Stimulated activated CD4-positive, alpha-beta T cell treated with anti-CD3 and anti-CD28 coated beads, Interleukin-2, amount 100 ng/mL, for 24 hours (primary cell): ENCODE measurements at places on chromosomes 5 and 9.

DNA sequence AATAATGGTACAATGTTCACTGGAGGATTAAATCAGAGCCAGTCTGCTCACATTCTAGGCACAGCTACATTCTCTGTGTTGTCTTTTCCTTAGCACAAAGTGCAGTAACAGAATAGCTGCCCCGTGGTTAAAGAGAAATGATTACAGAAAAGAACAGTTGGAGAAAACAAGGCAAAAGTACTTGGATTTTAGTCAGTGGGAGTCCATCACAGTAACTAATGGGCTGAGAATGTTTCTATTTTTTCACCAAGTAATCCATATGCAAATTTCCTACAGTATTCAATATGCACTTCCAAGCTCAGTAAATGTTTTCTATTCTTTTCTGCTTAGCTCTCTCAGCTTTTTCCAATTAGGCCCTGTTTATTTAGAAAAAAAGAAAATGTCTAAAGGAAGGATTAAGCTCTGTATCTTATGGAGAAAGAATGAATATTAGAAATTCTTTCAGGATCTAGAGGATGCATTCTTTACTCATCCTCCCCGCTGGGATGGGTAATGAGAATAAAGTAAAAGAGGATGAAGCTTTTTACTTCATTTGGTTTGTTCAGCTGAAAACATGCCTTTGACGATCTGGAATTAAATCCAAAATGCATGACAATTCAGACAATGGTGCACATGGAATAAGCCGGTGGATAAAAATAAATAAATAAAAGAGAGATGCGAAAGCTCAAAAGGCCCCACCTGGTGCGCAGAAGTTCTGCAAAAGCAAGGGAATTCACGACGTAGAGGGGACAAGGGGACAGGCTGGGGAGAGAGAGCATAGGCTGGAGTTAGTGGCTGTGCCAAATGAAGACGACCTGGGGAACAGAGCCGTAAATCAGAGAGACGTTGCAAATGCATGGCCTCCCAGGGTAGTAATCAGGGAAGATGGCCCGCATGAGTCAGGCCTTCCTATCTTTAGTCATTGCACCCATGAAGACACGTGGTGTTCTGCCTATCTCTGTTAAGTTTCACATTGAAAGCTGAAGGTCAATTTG lies 345.2 kb downstream of the GLIS3 start:
- peak; percentile 15 for DNase-seq

DNA sequence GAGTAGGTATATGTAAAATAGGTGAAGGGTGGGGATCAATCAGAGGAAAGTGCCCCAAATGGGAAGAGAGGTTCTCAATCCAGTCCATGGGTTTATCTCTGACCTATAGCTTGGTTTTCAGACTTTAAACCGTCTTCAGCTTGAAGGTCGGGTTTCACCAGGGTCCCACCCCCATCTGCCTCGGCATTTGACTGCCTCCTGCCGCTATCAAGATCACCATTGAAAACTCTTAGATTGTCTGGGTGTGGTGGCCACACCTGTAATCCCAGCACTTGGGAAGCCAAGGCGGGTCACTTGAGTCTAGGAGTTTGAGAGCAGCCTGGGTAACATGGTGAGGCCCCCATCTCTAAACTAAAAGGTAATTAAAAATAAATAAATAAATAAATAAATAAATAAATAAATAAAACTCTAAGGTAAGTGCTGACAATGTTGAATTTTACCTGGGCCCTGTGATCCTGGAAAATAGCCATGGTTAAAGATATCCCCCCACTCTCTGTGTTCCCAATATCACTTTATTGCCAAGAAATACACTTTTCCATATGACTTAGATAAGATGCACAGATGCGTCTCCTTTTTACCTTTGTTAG lies 48.8 kb downstream of the TARS1 start:
- DNase-seq, result no peak

DNA sequence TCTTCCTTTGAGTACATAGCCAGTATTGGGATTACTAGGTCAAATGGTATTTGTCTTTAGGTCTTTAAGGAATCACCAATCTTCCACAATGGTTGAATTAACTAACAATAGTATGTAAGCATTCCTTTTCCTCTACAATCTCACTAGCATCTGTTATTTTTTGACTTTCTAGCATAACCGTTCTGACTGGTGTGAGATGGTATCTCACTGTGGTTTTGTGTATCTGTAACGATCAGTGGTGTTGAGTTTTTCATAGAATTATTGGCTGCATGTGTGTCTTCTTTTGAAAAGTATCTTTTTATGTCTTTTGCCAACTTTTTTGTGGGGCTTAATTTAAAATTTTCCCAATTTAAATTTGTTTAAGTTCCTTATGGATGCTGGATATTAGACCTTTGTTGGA lies 81.5 kb upstream of the ASTN2 start:
- DNase-seq, result no peak

- DNase-seq, result no peak
Measured at GRCh38 chr9:75858497-75859092, 31.9 kb upstream of the PCSK5 start.

GRCh38 chr9:108996643-108997042 lies 16.7 kb downstream of the CTNNAL1 start:
- no peak for DNase-seq

- DNase-seq, result no peak
Measured at GRCh38 chr9:132597073-132597775, 14.8 kb downstream of the BARHL1 start.

GRCh38 chr9:89365532-89365912 lies 47.2 kb downstream of the SECISBP2 start:
- DNase-seq, result no peak

GRCh38 chr5:102450313-102450990 lies 48.3 kb downstream of the SLCO6A1 start:
- DNase-seq, result no peak

- DNase-seq, result no peak
Measured at GRCh38 chr5:172064358-172064757, 57.9 kb upstream of the FBXW11 start.

DNA sequence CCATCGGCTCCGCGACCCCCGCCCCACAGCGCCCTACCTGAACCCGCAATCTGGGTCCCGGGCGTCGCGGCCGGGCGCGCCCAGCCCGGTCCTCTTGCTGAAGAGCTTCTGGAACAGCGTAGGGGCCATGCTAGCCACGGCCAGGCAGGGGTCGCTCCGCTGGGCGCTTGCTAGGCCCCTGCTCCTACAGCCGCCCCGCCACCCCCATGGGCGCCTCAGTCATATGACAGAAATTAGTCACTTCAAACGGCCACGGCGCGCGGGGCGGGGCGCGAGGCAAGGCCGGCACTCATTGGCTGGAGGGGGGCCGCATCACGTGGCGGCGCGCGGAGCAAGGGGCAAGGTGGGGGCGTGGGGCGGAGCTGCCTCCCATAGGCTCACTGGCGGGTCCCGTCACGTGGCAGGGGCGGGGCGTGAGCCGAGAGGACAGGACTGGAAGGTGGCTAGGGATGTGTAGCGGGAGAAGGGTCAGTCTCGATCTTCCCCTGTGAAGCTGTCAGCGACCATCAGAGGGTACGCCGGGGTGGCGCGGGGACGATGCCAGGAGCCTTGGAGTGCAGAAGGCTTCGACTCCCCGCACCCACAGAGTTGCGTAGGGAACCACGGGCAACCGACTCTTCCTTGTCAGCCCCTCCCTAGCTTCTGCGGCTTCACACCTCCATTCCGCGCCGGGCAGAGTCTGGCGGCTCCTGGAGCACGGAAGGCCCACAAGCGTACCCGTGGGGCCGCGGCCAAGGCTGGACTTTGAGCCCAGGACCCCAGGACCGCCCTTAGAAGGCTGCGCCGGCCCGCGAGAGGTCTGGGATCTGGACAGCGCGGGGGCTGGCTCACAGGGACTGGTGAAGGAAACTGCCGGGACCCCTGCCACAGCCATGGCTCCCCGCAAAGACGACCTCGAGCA lies at the start of gene FNIP1:
Gene FNIP1 (minus strand): TSS at position 225 of the 901 bp plus-strand sequence. CDS start 96 bp downstream, at position 129.
- DNase-seq, result peak; percentile 99

DNA sequence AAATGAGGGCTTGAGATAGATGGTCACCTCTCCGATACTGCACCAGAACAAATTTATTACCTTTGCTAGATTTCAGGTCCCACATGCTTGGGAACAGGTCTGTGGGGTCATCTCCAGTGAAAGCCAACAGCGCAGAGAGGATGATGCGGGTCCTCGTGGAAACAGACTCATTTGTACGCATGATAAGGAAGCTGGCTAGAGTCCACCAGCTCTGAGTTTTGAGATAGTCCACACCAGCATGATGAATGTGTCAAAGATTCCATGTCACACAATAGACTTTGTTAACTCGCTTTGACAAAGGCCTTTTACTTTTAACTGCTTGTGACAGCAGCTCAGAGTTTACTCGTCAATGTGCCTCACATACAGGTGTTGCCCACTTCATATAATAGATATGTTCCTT lies 105.4 kb upstream of the TBCA start:
- no peak for DNase-seq

- no peak for DNase-seq
Measured at GRCh38 chr9:93001031-93001430, 53.7 kb downstream of the FGD3 start.

GRCh38 chr5:103374473-103374963 lies 116.0 kb downstream of the MACIR start:
- DNase-seq, result no peak

- no peak for DNase-seq
Measured at GRCh38 chr9:114731701-114732100, 49.7 kb upstream of the TEX48 start.

GRCh38 chr5:173498286-173498685 lies 118.2 kb downstream of the BOD1 start:
- no peak for DNase-seq

DNA sequence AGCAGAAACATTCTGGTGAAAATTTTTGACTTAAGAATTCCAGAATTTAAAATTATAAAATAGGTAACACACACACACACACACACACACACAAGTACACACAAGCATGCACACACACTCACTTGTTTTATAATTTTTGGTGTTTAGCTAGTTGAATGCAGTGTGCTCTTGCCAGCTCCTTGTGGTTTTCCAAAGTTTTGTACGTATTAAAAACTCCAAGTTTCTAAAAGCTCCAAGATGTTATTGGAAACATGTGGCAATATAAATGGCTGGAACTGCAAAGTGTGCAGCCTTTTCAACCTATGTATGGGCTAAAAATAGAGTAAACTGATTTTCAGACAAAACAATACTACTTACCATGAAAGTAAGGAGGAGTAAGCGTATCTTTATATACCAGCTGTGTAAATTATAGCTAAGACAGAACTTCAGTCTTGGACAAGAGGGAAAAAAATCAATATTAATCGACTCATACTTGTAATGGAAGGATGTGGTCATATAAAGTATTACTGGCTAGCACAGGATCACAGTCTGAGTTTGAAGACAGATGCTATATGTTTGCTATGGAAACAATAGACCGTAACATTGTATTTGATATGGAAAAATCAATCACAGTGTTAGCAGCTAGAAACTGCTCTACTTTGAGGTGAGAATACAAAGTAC lies 727.1 kb upstream of the GRAMD2B start:
- DNase-seq, result no peak

DNA sequence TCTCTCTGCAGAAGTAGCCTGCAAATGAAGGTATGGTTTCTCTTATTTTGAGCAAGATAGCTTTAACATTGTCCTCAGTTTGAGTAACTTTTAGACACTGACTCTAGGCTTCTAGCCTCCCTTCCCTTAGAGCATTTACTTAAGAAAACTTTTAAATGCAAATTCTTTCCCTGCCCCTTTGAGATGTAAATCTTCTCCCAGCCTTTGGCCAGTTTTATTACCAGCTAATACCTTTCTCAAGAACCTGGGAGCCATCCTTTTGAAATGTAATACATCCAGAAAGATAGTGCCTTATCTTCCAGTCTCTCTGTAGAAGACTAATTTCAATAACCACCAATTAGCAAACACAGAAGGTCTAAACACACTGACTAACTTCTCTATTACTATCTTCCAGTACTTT lies 688.9 kb upstream of the CDH9 start:
- DNase-seq, result no peak

DNA sequence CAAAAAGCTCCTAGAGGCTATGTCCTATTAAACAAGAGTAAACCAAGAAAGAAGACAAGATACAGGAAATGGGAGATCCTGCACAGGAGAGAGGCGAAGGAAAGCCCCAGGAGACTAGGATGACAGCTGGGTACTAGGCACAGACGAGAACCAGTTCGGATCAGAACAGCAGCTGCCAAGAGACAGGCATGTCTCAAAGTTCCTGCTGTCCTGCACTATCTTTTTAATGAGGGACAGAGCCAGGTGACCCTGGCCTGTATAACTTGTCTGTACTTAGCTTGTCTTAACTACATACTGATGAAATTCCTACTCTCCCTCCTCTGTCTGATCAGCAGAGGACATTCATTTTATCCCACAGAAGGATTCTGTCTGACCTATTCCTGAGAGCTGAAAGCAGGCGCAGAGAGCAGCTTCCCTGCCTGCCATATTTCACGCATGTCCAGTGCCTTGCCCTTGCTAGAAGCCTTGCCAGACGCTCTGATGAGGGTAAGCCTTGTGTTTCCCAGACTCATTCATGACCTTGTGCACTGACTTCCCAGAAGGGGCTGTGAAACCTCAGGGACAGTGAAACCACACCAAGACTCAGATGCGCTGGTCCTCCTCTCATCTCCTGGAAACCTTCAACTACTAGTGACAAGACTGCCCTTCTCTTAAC lies 24.7 kb downstream of the TSC1 start:
- no peak for DNase-seq

- DNase-seq, result no peak
Measured at GRCh38 chr5:45038366-45038987, 229.7 kb downstream of the MRPS30 start.

DNA sequence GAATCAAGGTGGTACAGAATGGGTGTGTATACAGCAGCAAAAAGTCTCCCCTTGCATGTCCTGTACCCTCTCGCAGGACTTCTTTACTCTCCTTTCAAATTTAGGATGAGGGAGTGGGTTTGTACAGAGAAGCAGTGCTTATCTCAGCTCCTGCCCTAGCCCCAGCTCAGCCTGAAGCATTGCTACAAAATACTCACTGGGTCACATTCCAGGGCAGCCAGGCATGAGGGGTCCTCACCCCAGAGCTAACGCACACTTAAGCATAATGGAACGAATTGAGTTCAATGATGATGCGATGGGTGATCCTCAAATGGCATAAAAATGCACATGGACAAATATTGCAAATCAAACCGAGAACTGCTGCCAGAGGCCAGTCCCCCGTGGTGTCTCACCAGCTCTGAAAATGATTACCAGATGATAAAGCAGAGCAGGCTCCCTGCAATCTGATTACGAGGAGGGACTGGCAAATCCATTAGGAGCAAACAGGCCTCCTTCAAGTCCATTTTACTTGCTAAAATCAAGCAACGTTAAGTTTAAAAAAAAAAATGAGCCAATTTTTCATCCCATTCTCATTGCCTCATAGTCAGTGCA lies 231.6 kb upstream of the TAS2R1 start:
- DNase-seq, result no peak

DNA sequence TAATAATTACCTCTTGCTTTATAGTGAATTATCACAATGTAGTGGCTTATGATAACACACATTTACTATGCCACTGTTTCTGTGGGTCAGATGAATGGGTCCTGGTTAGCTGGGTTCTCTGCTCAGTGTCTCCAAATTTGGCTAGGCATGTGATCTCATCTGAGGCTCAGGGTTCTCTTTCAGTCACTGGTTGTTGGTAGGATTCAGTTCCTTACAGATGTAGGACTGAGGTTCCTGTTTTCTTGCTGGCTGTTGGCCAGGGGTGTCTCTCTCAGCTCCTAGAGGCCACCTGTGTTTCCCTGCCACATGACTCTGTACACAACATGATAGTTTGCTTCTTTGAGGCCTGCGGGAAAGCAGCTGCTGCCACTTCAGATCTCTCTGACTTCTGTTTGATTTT lies 7.1 kb downstream of the NFX1 start:
- DNase-seq, result no peak
